ENCODE measurements at places on chromosomes 6 and 20.

GRCh38 chr6:90458353-90459224, 128.3 kb downstream of the MAP3K7 start:
- peak; percentile 82 for DNase-seq

DNA sequence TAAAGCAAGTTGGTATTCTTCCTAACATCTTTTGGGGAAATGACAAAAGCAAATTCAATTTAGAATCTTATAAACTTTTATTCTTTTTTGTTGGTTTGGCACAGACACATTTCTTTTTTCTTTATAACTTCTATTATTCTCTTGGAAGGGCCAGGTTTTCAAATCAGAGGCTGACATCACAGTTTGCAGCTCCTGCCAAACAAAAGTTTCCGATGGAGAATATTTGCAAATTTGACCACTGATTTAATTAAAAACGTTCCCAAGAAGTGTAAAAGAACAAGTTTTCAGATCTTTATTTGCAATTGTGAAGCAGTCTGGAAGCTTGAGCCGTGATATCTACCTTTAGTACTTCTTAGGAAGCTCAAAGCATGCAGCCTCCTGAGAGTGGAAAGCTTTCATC, 53.8 kb upstream of the CD83 start:
- no peak for DNase-seq

GRCh38 chr20:41027872-41028358, 707 bp upstream of the TOP1 start:
- no peak for DNase-seq

GRCh38 chr6:81228912-81229555, 523.4 kb downstream of the TENT5A start:
- no peak for DNase-seq

DNA sequence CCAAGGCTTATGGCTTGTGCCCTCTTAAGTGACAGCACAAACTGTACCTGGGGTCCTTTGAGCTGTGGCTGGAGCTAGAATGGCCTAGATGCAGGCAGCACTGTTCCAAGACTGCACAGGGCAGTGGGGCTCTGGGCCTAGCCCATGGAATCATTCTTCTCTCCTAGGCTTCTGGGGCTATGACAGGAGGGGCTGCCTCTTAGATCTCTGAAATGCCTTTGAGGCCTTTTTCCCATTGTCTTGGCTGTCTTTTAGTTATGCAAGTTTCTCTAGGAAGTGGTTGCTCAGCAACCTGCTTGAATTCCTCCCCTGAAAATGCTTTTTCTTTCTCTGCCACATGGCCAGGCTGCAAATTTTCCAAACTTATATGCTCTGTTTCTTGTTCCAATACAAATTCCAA, 183.4 kb downstream of the WDR27 start:
- DNase-seq: no peak

GRCh38 chr6:157206359-157206815, 116.9 kb downstream of the TMEM242 start:
- no peak for DNase-seq

DNA sequence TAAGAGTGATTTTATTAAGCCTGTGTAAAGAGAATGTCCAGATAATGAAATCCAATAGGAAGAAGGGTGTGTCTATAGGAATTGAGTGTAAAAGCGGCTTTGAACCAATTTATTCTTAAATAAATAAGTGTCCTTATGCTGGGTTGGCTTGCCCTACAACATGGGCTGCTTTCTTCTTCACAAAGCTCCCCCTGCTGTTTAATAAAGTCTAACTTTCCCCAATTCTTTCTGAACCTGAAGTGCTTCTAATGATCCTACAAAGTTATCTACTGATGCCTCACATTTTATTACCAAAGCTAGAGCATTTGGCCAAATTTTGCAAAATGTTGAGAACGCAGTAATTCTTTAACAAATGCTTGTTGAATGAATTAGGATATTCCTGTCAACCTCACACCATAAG, 36.3 kb upstream of the SIRT5 start:
- DNase-seq: no peak

DNA sequence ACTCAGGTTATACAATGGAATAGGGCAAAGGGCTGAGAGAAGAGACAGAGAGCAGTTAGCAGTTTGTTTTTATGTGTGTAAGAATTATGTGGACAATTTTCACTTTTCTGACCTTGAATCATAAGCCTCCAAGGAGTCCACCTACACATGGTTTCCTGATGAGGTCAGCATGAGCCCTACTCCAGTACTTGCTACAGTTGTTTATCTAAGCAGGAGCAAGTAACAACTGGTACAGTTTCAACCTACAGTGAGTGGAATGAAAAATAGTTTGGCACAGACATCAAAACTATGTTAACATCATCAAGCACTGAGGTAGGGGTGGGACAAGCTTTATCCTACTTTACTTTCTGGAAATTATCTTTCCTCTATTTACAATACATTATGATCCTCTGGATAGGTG, 426.7 kb upstream of the ID4 start:
- no peak for DNase-seq

GRCh38 chr20:57223648-57224489, 42.6 kb downstream of the BMP7 start:
- no peak for DNase-seq

DNA sequence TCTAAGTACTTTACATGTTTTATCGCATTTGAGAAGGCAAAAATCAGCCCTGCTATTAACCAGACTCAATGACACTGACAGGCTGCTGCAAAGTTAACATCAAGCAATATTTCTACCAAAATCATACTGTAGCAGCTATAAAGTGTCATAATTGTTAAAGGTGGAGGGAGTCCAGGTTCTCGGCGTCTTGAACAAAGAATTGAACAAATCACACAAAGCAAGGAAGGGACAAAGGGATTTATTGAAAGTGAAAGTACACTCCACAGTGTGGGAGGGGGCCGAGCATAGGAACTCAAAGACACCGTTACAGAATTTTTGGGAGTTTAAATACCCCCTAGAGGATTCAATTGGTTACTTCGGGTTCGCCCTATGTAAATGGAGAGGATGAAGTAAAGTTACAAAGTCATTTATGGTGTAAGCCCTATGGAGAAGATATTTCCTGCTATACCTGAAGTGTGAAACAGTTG, 12.9 kb upstream of the ZNF391 start:
- no peak for DNase-seq

GRCh38 chr6:54719633-54720032, 126.9 kb upstream of the FAM83B start:
- no peak for DNase-seq

DNA sequence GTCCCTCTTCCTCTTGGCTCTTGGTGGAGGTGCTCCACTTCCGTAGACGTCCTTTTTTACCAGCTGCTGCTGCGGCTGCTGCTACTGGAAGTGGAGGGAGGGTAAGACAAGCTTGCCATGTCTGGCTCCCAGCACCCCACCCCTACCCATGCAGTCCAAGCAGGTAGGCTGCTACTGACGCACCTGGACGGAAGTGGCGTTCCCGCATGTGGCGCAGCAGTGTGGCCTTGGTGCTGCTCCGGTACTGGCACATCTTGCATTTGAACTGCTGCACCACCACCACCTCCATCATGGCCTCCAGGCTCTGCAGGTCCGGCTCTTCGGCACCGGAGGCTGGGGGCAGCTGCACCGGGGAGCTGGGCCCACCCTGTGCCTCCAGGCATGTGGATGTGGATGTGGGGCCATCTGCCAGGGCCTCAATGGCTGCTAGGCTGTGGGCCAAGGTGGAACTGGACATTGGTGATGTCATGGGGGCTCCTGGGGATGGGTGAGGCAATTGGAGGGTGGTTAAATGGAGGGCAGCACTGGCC, 4.4 kb downstream of the ZNF335 start:
- no peak for DNase-seq

DNA sequence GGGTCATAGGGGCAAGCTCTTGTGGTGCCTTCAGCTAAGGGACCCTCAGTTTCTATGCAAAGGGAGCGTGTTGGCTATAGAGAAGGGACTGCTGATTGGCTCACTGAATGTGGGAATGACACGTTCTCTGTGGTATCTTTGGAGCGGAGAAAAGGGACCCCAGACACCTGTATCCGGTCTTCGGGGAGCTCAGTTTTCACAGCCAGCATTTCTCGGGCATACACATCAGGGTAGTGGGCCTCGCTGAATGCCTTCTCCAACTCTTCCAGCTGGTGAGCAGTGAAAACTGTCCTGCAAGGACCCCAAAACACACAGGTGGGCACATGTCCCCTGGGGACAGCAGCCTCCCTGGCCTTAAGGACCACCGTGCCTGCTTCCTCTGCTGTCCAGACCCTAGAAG, 3.3 kb downstream of the VSX1 start:
- no peak for DNase-seq

GRCh38 chr6:167755461-167755860, 71.2 kb upstream of the AFDN start:
- no peak for DNase-seq

DNA sequence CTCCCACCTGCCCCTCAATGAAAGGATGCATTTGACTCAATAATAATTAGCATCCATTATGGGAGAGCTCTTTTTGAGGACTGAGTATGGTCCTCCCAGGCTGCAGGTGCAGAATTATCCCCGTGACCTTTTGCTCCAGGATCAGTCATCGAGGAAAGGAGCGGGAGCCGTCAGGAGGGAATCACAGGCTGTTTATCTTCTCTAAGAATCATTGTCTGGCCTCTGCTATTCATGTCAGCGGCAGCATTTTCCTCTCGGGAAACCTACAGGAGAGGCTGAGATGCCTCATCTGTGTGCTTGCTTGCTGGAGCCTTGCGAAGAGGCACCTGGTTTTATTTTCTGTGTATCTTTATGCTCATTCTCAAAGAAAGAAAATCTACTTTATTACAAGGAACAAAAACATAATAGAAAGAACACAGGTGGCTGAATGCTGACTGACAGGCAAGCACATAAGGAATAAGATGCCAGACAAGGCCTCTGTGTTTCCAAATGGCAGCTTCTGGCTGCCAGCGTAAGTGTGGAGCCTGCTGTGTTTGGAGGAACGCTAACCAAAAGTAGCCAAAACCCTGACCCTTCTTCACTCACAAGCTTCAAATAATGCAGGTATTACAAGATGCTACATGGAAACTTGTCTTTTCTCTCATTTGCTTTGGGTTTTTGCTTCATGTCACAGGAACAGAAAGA, 539.1 kb upstream of the MARCKS start:
- no peak for DNase-seq

- DNase-seq: no peak
These were observed 45.4 kb downstream of the EZR start for GRCh38 chr6:158773581-158774449.

DNA sequence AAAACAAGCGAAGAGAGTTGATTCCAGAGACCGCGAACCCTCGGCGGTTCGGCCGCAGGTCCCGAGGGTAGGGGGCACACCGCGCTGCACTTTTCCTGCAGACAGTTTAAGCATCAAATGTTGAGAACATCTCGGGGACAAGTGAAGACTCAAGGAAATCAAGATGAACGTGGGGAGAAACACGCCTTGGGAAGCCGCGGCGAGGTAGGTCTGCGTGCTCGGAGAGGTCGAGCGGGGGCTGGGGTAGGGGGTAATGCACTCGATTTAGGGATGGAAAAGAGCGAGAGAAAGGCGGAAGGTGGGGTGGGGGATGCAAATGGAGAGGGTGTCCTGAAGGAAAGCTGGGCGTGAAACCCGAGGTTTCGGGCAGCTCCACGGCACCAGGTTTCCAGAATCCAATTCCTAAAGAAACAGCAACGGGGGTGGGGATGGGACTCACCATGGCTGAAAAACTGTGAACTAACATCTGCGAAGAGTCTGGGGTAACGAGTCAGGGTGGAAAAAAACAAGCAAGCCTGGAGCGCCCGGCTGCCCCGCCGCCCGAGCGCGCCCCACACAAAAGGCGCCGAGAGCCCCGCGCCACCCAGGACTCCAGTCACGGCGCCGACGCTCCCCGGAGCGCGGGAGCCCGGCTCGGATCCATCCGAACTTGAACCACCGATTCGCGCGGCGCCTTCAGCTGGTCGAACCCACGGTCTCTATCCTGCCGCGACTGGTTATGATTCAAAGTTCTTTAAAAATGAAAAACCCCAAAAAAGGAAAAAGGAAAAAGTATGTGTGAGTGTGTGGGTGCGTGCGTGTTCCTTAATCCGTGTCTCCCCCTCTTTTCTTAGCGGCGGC, 3.5 kb downstream of the TFAP2A start:
- no peak for DNase-seq

DNA sequence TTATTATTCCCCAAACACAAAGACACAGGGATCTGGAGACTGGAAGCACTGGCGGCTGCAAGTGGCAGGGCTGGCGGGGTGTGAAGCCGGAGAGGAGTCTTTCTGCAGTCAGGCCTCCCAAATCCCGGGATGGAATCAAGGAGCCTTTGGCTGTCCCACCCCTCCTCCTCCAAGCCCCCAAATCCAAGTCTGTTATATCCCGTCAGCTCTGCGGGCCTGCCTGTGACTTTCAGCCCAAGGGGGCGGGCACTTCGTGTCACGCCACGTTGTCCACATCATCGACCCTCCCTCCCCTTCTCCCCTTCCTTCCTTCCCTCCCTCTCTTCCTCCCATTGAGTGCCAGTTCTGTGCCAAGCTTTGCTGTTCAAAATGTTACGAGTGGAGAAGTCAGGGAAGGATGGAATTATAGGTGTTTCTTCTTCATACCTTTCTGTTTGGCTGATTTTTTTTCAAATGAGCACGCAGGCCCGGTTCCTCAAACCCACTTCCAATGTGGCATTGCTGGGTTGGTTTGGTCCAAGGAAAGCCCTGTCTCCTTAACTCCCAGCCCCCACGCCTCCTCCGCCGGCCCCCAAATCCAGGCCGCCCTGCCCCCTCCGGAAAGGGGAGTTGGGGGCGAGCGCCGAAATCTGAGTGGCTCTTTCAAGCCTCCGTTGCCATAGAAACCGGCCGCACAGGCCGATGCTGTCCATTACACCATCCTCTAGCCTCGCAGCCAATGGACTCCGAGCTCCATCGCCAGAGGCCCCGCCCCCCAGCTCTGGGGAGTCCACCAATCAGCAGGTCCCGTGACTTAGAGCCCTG, 12.7 kb downstream of the ZCCHC3 start:
- DNase-seq: peak; percentile 76

- no peak for DNase-seq
These were observed 16.6 kb downstream of the NPEPL1 start for GRCh38 chr20:58709013-58709702.

GRCh38 chr20:52937591-52938100, 34.5 kb upstream of the TSHZ2 start:
- no peak for DNase-seq

- DNase-seq: peak; percentile 18
These were observed 12.8 kb upstream of the MANBAL start for GRCh38 chr20:37276494-37277252.

DNA sequence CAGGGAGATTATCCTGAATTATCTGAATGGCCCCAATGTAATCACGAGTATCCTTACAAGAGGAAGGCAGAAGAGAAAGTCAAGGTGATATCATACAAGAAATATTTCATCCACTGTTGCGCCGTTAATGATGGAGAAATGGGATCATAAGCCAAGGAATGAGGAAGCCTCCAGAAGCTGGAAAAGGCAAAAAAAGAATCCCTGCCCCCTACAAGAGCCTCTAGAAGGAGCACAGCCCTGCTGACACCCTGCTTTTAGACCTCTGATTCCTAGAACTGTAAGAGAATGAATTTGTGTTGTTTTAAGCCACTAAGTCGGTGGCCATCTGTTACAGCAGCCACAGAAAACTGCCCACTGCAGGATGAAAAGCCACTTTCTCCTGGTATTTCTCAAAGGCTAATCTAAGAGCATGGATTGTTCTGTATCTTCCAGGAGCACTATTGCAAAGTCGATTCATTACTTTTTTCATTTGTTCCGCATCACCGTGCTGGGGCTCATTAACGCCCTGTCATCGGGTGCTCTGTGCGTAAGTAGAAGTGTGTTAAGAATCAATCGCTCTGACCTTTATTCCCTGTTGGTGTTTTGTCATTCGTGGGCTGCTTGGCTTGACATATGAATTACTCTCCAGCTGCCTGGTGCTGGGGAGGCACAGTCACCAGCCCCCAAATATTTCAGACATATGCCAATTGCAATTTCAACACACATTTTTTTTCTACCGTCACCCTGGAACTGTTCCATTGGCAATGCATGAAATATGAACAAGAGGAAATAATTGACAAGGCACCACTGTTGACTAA, 117.0 kb downstream of the PCSK2 start:
- no peak for DNase-seq
